ENCODE measurements at places on chromosomes 4 and X.

DNA sequence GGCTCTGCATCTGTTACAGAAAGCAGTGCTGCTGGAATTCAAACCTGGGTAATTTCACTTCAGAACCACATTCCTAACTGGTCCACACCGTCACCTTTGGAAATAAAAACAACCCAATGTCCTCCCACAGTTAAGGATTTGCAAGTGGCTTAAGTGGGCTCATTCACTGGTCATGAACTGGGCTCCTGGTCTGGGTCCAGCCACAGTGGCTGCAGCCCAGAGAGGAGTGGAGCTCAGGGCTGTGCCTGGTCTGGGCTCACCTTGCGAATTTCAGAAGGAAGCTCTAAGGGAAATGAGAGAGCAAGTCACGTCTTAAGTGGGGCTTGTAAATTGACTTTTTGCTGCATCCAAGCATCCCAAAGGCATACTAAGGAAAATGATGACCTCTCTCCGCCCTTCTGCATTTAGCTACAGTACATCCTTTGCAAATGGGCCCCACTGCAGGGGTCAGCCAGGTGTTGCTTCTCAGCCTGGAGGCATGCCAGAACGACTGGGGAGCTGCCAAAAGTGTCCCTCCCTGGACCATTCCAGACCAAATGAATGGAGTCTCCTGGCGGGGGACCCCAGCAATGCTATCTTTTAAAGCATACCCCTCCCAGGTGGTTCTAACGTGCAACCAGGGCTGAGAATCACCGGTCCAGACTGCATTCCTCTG lies 25.6 kb upstream of the CRMP1 start:
- DNase-seq: no peak

DNA sequence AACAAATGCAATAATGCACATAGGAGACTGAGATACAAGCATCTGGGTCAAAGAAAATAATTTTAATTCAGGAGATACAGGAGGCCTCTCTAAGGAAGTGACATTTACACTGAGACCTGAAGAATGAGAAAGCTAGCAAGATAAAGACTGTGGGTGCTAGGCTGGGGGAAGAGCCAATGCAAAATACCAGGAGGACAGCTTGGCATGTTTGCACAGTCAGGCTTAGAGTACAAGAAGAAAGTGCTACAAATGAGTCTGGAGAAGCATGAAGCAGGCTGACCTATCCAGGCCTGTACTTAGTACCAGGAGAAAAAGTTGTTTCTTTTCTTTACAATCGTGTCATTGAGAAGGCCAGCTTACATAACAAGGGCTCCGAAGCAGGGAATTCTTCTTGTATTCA lies 56.9 kb downstream of the GABRB1 start:
- no peak for DNase-seq

- no peak for DNase-seq
Observed at GRCh38 chr4:54276641-54277430, 47.7 kb downstream of the PDGFRA start.

GRCh38 chr4:127604949-127605709 lies 27.6 kb upstream of the INTU start:
- peak; percentile 26 for DNase-seq

DNA sequence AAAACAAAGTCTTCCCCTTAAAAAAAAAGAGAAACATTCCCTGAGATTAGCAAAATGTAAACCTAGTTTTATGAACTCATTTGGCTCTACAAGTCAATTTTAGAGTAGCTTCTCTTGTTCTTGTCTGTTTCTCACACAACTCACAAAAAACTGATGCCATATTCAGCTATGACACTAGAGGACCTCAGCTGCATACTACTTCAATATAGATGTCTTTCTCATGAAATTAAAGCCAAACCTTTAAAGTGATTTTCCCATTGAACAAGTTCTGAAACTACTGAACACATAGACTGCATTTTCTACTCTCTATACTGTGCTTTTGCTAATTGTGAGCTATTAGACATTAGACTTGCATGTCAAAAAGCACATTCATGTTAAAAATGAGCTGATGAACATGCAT lies 49.8 kb downstream of the TBCK start:
- no peak for DNase-seq

GRCh38 chr4:154722262-154722661 lies 21.5 kb upstream of the LRAT start:
- no peak for DNase-seq

DNA sequence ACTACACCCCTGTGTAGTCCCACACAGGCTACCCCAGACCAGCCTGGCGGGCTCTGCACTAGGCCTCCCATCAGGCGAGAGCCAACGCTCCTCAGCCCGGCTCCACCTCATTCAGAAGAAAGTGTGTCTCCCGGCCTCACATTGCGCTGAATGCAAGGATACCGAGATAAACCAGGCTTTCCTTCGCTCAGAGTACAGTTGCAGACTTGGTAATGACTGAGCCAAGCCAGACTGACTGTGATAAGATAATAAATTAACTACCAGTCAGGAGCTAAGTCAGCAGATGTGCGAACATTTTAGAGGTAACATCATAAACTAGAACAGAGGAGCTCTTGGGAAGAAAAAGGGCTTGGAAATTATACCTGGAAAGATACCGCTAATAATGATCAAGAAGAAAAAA lies 397.6 kb downstream of the TRIML1 start:
- DNase-seq: no peak

DNA sequence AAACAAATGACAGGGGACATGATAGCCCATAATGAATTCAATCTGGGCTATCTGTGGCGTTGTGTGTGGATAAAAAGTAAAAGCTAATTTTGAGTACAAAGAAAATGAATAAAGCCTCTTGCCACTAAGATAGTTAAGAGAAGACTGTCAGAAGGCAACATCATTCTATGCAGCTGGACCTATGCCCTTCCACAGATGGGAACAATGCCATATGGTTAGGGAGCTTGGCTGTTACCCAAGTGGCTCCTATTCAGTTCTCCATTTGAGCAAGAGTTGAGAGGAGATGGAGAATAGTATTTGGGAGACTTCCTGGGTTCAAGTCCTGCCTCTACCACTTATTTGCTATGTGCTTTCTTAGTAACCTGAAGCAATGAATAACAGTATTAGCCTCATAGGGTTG lies 107.7 kb downstream of the ANXA3 start:
- no peak for DNase-seq

DNA sequence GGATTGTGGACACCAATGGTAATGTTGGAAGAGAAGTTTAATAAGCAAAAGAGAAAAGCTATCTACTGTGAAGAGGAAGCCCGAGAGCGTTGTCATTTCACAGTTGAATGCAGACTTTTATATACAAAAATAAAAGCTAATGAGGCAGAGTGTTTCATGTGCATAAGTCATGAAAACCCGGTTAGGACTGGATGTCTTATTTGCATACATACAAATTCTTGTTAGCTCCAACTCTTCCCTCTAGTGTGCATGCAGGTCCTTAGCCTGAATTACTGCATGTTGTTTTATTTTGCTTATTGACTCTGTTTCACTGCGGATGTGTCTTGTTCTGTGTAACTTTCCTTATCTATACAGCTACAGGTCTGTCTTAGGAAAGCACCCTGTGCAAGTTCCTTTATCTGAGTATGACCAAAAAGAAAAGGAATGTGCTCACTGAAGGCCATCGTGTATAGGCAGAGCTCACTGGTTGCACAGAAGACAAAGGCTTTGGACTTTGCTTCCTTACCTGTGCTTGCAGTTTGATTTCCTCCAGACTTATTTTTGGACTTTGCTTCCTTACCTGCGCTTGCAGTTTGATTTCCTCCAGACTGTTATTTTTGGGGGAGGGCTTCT lies 25.1 kb upstream of the UGT2B11 start:
- DNase-seq: no peak

GRCh38 chr4:109296527-109296926 lies 5.9 kb downstream of the COL25A1 start:
- no peak for DNase-seq

DNA sequence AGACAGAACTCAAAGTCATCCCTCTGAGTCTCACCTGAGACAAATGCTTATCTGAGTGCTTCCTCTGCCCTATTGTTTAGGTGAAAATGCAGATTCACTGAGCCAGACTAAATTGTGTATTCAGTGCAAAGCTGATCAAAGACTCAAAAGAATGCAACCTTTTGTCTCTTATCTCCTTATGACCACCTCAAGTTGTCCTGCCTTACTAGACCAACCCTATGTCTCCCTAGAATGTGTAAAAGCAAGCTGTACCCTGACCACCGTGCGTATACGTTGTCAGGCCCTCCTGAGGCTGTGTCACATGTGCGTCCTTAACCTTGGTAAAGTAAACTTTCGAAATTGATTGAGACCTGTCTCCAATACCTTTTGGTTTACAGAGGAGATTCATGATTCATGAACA lies 63.6 kb upstream of the SH3RF1 start:
- DNase-seq: no peak

DNA sequence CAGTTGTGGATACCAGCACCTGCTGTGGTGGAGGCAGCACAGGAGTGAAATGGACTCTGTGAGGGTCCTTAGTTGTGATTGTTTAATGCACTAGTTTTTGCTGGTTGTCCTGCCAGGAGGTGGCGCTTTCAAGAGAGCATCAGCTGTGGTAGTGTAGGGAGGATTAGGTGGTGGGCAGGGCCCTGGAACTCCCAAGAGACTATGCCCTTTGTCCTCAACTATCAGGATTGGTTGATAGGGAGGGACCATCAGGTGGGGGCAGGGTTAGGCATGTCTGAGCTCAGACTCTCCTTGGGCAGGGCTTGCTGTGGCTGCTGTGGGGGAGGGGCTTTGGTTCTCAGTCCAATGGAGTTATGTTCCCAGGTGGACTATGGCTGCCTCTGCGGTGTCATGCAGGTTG lies 121.9 kb downstream of the RRAGB start:
- no peak for DNase-seq

- DNase-seq: no peak
Observed at GRCh38 chr4:85423431-85423830, 51.5 kb upstream of the ARHGAP24 start.

GRCh38 chr4:86019362-86019761 lies 340.5 kb downstream of the MAPK10 start:
- DNase-seq: no peak

GRCh38 chr4:186724058-186724863 lies 605 bp upstream of the FAT1 start:
- peak; percentile 57 for DNase-seq

DNA sequence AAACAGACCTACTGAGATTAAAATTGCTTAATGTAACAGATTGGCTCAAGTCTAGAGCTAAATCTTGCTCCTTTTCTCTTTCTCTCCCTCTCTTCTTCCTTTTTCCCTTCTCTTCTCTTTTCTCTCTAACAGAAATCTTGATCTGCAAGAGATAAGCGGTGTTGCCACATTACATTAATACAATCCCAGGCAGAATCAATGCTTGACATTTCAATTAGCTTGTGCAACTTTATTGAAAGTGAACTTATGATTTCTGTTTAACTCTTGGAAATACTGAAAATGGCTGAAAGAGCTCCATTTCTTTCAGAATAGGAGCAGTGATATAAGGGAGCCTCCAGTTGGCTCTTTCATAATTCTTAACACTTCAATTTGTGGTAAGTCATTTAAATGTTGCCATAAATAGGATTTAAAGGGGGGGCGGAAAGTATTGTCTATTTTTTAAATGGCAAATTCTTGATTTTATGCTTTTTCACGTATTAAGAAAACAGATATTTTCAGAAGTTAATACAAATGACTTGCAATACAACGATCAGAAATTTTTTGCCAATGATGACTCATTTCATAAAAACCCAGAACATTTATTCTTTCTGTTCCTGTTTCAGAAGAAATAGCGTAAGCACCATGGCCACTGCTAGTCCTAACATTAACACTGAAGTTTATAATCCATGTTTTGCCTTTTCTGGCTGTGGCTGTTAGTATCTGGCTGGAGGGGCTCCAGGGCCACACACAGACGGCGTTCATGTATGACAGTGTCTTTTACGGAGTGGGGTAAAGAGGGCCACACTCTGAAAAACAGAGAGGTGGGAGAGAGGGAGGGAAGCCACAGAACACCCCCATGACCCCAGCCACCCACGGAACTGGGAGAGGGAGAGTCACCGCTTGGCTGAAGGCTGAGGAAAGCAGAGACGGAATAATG lies 115.7 kb upstream of the FAT1 start:
- DNase-seq: no peak

- DNase-seq: no peak
Observed at GRCh38 chr4:148097801-148098200, 344.4 kb downstream of the NR3C2 start.

GRCh38 chr4:37359261-37359660 lies 114.7 kb downstream of the NWD2 start:
- no peak for DNase-seq

DNA sequence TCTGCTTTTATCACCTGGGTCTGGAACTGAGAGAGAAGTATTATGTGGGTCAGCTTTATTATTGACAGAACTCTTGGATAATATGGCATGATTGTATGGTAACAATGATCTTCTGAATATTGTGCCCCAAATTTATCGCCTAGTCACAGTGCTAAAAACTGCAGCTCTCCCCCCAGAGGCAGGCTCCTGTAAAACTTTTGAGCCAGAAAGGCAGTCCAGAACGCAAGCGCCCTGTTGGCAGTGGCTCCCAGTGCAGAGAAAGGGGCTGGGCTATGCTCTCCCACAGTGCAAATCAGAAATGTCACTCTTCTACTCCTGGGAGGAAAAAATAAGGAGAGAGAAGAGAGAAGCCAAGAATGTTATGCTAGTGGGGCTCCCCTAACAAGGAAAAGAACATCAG lies 50.5 kb downstream of the HELT start:
- no peak for DNase-seq

DNA sequence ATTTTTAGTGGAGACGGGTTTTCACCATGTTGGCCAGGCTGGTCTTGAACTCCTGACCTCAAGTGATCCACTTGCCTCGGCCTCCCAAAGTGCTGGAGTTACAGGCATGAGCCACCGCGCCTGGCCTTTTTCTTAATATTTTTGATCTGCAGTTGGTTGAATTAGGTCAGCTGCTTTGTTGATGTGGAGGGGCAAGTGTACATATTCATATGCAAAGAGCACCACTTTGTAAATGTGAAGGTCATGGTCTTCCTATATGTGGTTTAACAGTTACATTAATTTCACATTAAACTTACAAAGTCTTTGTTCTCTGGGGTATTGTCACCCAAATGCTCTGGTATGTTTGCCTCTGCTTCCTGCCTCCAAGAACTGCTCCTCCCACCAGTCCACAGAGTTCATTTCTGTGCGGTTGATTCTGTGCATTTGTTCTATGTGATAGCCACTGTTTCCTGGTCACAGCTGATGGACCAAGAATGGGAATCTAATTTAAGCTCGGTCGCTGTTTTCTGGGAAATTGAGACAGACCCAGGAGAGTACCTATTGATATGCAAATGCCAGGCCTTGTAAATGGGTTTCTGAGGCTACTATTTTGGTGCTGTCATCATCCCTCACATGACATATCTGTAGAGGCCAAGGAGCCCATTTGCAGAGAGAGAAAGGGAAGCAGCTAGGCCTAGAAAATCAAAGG lies 26.9 kb upstream of the HPSE start:
- no peak for DNase-seq

DNA sequence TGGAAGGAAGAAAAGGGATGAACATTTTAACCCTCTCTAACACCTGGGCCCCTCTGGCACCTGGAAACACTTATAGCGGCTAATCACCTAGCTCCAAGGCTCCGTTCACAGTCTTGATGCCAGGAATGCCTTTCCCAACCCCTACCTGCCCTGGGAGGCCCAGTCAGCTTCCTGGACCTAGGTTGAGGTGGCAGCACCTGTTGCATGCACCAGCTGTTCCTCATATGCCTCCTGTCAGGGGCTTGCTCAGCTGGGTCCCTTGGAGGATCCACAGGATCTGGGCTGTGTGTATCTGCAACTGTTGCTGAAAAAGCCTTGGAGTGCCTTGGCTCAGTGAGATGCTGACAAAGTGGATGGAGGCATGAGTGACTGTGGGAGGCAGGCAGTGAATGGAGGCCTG lies 4.4 kb downstream of the CFP start:
- no peak for DNase-seq

- DNase-seq: no peak
Observed at GRCh38 chrX:154739952-154740465, 10.9 kb downstream of the GAB3 start.

Data from neuronal stem cell (in vitro differentiated cells).